ENCODE measurements at places on chromosomes 3 and 15.

GRCh38 chr15:89150762-89151664 is 62.8 kb downstream of the ABHD2 start:
- DNase-seq, result no peak

- DNase-seq, result no peak
These were observed 37.9 kb upstream of the LRTM1 start for GRCh38 chr3:54965746-54966145.

DNA sequence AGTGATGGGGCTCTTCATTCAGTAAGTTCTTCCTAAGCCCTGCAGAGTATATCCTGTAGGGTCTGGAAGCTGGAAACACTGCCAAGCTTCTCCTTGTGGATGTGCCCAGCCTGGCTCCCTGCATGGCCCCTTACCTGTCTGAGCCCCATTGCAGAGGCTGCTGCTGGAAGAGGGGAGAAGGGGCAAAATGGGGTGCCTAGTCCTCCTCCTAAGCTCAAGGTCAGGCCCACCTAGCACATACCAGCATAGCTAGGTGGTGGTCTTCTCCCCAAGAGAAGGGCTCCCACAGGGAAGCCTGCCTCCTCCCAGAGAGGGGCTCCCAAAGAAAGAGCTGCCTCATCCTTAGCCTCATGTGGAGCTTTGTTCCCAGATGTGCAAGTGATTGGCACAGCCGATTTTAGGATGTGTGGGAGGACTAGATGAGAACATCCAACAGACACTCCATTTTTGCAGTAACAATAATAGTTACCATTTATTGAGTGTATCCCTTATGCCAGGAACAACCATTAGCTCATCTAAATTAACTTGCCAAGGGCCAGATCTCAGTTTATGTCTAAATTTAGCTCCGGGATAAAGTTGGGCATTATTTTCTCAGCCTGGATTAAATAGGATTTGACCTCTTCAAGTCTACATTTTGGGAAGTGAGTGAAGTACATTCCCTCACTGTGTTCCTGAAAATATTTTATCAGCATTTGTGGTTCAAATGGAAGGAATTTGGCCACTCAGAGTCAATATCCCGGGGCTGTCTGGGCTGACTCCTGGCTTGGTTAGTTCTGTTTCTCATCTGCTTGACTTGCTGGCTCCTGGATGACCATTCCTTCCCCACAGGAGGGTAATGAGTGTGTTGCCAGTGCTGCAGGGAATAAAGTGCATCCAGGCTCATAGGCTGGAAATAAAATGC is 291.1 kb upstream of the ROPN1 start:
- no peak for DNase-seq

DNA sequence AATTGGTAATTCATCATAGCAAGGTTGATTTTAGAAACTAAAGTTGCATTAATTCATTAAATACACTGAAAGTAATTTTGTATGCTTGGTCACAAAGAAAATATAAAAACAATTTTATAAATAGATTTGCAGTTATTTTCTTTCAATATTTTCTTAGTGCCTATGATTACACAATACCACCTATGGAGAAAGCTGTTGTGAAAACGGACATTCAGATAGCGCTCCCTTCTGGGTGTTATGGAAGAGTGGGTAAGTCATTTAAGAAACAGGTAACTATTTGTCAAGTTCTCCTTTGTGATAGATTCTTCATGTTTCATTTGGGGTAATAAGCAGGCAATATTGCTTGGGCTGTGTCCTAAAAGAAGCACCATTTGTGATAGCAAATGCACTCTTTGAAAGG is 3.0 kb downstream of the DUT start:
- no peak for DNase-seq

DNA sequence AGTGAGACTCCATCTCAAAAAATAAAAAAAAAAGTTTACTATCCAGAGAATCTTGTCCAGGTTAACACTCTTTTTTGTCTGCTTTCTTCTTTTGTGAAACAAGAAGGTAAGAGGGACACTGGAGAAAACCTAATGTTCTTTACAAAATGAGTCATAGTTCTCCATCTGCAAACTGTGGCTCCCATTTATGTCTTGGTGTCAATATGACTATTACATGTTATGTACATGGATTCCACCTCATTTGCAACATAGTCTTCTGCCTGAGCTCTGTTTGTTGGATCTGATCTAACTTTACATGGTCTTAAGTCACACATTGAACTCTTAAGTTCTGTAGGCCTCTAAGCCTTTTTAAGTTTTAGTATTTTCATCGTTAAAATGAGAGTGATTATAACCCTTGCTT is 421.2 kb upstream of the TPRG1 start:
- DNase-seq, result no peak

GRCh38 chr3:14891135-14892132 is 55.9 kb upstream of the NR2C2 start:
- no peak for DNase-seq
